ENCODE measurements at places on chromosomes 6 and 20.
A peak's percentile ranks its signal among the peaks of the same experiment; 100 is the strongest.

DNA sequence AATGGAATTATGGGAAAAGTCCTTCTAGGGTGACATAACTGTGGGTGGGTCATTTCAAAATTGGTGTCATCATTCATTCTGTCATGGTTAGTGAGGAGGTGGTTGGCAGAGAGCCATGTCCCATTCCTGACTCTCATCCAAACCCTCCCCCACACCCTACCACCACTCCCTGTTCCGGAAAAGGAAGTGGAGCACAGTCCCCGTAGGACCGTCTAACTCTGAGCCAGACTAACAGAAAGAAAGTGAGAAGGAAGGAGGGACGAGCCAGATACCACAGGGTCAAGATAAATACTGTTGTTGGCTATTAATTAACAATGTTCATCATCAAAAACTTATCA, 4.8 kb downstream of the TRIM10 start:
- no peak for DNase-seq

DNA sequence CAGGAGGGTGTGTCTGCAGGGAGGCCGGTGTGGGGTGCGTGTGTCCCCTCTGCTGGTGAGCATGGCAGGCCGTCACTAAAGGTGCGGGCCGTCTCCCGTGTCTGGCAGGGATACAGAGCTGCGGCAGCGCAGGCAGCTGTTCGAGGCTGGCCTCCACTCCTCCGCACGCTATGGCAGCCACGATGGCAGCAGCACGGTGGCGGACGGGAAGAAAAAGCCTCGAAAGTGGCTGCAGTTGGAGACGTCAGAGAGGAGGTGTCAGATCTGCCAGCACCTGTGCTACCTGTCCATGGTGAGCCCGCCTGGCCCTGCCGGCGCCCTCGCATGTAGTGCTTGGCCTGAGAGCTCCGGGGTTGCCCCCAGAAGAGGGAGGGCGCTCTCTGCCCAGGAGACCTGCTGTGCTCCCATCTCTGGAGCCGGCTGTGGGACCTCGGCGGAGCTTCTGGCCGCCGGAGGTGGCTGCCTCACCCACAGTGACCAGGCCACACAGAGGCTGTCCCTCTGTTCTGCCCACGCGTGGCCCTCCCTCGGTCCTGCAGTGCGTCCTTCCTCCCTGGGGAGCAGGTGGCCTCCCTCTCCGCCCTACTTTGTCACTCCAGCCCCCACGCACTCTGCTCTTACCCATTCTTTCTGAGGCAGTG, 149.6 kb downstream of the DTNBP1 start:
- DNase-seq, result no peak

GRCh38 chr6:44304282-44305199, 8.6 kb downstream of the AARS2 start:
- DNase-seq, result peak; percentile 73

GRCh38 chr20:36856691-36857635, 19.0 kb upstream of the TLDC2 start:
- DNase-seq, result no peak

GRCh38 chr6:121557146-121557940, 121.9 kb downstream of the GJA1 start:
- DNase-seq, result no peak

- DNase-seq, result no peak
Measured at GRCh38 chr6:163188746-163189145, 225.8 kb upstream of the QKI start.

- no peak for DNase-seq
Measured at GRCh38 chr6:4316867-4317400, 181.6 kb upstream of the ECI2 start.

- DNase-seq, result no peak
Measured at GRCh38 chr6:3540253-3540820, 83.5 kb upstream of the SLC22A23 start.

DNA sequence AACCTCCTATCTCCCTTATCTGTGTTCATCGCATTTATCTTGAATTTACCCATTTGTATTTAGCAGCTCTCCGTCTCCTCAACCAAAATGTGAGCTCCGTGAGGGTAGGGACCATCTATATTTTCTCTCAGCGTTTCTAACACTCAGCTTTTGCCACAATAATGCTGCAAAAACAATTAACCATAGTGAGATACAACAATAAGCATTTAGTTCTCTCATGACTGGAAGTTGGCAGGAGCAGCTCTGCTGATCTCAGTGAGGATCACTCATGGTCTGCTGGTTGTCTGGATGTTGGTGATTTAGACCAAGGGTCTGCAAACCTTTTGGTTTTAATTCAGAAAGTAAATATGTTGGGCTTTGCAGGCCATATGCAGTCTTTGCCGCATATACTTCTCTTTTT, 394.8 kb upstream of the RNF217 start:
- DNase-seq, result no peak

DNA sequence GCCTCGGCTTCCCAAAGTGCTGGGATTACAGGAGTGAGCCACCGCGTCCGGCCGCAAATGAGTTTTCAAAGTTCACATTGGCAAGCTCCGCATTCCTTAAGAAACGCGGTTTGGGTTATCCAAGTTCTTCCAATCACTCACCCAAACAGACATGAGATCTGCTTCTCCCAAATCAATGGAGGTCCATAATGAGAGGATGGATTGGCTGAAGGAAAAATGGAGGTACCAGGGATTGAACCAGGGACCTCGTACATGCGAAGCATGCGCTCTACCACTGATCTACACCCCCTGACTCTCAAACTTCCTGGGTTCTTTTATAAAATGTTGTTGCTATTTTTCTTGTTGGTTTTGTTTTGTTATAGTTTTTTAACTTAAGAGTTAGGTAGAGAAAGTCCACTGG, 170.0 kb downstream of the GPX5 start:
- no peak for DNase-seq

DNA sequence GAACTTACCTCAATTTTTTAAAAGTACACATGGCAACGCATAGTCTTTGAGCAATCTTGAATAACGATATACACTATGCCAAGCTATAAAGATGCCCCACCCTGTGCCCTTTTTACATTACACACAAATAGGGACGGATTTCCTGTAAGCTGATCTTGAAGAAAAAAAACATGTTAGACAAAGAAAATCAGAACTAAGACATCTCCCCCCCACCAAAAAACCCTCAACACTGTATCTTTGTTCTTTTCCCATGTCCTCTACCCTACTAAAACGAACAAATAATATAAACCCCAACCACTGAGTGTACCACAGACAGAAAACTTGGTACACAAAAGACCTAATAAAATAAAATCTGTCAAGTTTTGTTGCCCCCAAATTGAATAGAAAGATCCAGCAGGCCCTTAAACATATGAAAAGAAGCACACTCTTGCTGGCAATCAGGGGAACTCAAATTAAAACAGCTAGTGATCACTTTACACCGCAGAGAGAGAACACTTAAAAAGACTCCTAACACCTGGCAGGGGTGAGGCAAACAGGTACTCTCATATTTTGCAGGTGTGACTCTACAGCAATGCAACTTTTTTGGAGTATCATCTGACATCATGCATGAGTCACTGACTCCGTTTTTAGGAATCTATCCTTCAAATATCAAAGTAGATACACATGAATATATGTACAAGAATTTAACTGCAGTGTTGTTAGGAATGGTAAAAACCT, 29.6 kb downstream of the BACH2 start:
- DNase-seq, result no peak

DNA sequence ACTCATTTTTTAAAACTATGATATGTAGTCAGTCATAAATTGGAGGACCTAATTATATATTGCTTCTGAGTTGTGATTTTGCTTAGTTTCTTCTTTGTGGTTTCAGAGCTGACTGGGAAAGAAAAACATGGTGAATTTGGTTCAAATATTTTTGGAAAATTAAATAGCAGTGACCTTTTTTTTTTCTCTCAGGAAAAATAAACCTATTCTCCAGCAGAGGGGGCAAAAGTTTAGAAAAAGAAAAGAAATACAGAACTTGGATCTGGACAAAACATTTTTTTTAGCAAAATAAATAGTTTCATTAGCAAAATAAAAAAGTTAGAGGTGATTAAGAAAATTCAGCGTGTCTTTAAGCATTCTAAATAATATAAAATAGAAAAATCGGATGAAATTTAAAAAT, 10.2 kb downstream of the COL10A1 start:
- DNase-seq, result no peak

GRCh38 chr6:133388731-133389130, 147.6 kb downstream of the EYA4 start:
- DNase-seq, result no peak

- DNase-seq, result no peak
Measured at GRCh38 chr6:1103945-1104623, 207.8 kb upstream of the FOXQ1 start.

DNA sequence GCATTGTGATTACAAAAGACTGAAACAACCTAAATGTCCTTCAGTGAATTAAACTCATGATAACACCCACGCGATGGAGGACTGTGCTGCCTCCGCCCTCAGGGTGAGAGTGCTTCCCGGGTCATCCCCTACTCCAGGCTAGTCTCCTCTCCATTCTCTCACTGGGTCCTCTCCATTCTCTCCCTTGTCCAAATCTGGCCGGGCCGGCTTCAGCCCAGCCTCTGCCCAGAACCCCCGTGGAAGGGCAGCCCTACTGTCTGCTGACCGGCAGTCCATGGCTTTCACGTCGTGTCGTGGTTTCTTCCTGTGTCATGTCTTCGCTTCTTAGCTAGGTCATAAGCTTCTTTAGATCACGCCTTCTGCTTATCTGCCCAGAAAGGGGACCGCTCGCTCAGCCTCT, 74.8 kb downstream of the CDC5L start:
- DNase-seq, result no peak

GRCh38 chr6:6916598-6916997, 191.2 kb upstream of the RREB1 start:
- DNase-seq, result no peak

- DNase-seq, result no peak
Measured at GRCh38 chr20:57250607-57251343, 15.7 kb downstream of the BMP7 start.

DNA sequence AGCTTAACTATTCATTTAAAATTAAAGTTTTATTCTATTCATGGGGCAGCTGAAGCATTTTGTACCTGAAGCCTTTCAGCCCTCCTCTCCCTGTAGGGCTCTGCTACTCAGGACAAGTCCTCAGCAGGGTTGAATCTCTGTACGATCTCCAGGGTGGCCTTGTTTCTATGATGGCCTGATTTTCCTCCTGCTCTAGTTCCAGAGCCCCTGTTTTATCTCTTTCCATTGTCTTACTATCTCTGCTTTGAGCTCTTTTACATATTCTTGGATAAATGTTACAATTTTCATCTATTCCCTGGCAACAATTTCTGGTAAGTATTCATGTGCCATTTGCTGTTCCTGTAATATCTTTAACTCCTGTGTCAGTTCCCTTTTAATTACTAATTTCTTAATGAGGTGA, 19.8 kb upstream of the MYL9 start:
- DNase-seq, result no peak

GRCh38 chr6:119501798-119502483, 152.4 kb upstream of the MAN1A1 start:
- DNase-seq, result no peak

- DNase-seq, result no peak
Measured at GRCh38 chr6:108995296-108995695, 99.3 kb downstream of the SESN1 start.

- DNase-seq, result no peak
Measured at GRCh38 chr20:36528176-36528874, 13.0 kb upstream of the MYL9 start.

DNA sequence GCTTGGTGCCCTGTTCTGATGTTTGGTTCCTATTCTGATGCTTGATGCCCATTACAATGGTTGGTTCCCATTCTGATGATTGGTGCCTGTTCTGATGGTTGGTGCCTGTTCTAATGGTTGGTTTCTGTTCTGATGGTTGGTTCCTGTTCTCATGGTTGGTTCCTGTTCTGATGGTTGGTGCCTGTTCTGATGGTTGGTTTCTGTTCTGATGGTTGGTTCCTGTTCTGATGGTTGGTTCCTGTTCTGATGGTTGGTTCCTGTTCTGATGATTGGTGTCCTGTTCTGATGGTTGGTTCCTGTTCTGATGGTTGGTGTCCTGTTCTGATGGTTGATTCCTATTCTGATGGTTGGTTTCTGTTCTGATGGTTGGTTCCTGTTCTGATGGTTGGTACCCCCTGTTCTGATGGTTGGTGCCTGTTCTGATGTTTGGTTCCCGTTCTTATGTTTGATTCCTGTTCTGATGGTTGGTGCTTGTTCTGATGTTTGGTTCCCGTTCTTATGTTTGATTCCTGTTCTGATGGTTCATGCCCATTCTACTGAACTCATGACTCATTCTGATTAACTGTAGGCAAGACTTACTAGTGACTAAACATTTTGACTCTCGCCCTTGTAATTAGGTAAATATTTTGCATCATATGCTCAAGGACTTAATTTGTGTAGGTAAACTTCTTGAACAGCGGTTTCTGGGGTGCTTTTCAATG, 146.2 kb downstream of the DLL1 start:
- DNase-seq, result no peak

DNA sequence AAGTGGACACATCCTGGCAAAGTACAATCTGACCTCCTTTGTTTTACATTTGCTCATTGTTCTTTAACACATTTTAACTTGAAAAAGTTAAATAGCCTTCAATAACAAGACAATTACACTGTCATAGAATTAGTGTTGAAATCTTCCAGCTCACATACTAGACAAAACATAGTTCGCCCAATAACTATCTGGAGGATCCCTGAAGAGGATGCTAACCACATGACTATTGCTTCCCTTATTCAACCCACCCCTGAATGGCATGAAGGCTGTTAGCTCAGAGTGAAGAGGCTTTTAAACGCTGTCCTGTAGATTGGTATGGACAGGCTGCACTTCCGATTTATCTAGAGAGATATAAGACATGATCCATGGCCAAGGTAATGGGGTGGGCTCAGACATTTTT, 15.0 kb upstream of the DSE start:
- no peak for DNase-seq

- DNase-seq, result no peak
Measured at GRCh38 chr6:47098570-47098993, 56.5 kb upstream of the ADGRF1 start.

GRCh38 chr20:37202267-37202943, 23.1 kb upstream of the MROH8 start:
- no peak for DNase-seq

- DNase-seq, result no peak
Measured at GRCh38 chr6:100427452-100427851, 37.3 kb downstream of the SIM1 start.

DNA sequence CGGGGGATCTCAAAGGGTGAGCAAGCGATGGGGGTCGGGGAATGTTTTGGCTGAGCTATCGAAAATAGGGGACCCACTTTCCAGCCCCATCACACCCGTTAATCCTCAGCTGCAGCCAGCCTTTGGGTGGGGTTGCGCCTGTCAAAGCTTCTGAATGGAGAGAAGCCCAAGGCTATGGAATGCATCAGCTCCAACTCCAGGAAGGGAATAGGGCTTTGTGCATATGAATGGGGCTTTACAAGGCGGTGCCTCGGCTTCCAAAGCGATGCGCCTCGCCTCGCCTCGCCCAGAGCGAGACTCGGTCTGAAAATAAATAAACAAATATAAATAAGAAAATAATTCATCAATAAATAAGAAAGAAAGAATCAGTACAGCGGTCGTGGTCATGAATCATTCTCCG, 751.4 kb upstream of the DEFB115 start:
- DNase-seq, result no peak

GRCh38 chr6:152399399-152399798, 237.8 kb downstream of the SYNE1 start:
- DNase-seq, result no peak

Measured in GM13977 (cell line).